Epithelial cell of prostate (primary cell): ENCODE measurements at places on chromosomes 4 and X.

DNA sequence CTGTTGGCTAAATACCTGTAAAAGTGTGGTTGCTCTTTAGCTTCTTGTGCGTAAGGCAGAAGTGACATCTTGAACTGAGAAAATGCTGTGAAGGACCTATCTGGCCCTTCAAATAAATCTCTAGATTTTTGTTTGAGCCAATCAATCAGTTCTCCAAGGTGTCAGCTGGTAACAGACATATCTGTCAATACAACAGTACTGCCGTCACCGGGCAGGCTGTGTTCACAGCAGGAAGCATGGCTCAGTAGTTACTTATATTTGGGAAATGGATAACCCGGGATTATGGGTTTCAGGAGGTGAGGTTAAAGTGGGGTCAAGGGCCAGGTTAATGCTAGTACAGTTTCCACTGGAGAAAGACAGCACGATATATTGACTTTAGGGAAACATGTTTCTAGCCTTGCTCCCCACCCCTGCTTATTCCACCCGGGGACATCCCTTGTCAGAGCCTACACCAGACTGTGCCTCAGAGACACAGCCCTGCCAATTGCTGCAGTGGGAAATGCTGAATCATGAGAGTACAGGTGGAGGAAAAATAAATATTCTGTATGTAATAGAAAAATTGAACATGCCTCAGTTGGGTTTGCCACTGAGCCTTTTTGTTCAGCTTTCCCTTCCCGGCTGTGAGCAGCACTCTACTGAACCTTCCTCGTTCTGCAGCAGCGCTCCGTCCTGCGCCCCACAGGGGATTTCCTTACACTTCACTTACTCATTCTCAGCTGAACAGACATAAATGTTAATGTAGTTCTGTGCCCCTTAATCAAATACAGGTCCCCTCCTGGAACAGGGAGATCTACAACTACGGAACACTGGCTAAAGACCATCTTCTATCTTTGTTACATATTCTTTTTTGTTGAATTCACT lies 121.1 kb downstream of the MGST2 start:
- DNase-seq, result no peak

DNA sequence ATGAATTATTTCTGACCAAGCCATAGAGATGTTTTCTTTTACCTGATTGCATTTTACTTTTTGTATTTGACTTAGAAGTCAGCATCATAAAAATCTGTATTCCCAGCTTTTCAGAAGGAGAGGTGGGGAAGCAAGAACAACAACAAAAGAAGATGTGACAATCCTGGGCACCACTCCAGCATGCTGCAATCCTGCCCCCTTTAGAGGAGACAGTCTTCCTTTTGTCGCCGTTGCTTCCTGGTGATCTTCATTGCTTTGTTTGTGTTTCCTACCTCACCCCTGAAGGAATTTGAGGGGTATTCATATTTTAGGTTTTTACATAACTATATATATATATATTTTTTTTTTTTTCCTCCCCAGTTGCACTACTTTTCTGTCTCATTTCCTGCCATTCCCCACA lies 3.7 kb downstream of the QRFPR start:
- no peak for DNase-seq

- DNase-seq, result no peak
Measured at GRCh38 chr4:162422312-162422711, 258.5 kb upstream of the FSTL5 start.

GRCh38 chrX:115988825-115989224 lies 181.7 kb upstream of the AGTR2 start:
- no peak for DNase-seq

DNA sequence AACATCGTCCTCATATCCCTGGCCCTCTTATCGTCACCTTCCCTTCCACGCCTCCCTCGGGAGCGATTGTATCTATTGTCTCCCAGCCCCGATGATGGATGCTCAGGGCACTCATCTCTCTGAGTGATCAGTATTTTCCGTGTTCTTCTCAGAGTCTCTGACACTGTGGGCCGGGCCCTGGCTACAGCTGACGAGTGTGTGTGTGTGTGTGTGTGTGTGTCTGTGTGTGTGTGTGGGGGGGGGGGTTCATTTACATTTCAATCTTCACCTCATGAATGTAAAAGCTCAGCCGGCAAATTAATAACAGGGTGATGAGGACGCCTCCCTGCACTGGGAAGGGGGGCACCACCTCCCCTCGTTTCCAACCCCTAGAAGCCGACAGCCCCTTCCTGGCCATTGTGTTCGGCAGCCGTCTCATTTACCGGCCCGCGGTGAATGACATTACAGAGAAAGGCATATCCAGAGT lies 159.5 kb downstream of the SHOX start:
- no peak for DNase-seq

DNA sequence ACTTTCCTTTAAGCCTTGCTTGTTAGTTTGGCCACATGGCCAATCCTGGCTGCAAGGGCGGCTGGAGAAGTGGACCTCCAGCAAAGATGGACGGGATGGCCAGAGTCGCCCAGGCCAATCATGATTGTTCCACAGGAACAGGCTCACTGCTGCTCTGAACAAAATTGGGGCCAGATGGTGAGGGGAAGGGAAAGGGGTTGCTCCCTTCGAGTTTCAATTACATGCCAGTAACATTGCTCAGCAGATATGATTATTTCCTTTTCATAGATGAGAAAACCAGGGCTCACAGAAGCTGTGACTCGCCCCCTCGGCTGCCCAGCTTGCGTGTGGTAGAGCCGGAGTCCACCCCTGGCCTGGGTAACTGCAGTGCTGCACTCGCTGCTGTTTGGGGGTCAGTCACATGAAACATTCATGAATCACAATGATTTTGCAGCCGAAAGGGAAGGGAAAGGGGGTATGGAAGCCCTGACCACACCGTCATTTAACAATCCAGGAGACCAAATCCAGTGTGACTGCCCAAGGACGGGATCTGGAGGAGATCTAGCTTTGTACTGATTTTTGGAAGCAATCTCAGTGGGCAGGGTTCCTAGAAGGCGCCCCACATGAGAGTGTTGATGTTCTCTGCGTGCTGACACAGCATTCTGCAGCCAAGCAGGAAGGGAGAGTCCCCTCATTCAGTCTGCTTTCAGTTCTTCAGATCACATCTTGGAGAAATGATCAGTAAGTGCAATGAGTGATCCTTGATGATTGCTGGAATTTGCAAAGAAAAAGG lies 77.3 kb upstream of the MSX1 start:
- DNase-seq, result no peak

DNA sequence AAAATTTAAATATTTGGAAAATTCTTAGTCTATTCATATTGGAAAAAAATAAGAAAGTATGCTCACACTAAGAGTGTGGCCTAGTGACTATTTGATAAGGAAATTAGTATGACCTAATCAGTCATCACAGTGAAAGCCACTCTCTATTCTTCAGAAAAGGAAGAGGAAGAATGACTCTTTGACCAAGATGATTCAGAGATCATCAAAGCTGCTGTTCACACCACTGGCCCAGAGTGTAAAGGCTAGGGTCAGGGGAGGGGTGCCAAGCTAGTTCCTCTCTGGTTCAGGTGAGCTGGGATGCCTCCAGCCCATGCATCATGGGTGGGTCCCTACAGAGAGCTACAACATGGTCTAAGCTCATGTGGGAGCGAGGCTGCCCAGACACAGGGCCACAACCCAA lies 396.9 kb upstream of the NDST3 start:
- no peak for DNase-seq
